Vein endothelial cell (primary cell): ENCODE measurements at places on chromosomes 2 and 18. TPM values are rescaled to one million over a fixed set of nuclear protein-coding genes. Genes with fewer than 3 reads are reported as not detected.

IL1R2 gene
- not detected in 2 replicates for total RNA-seq

PROM2 gene
- 0.57 TPM in 1 of 2 replicates, not detected in the other for total RNA-seq

GALR1 gene
- not detected in 2 replicates for total RNA-seq

TUBA4B gene
- total RNA-seq: not detected in 2 replicates

ZNF396 gene
- 0.29 and 0.33 TPM in 2 replicates for total RNA-seq

RESP18 gene
- total RNA-seq: not detected in 2 replicates

ATG9A gene
- 66.6 and 70.7 TPM in 2 replicates for total RNA-seq

UPP2 gene
- not detected in 2 replicates for total RNA-seq

GALNT13 gene
- 2.0 and 2.3 TPM in 2 replicates for total RNA-seq

KATNAL2 gene
- 0.86 and 0.98 TPM in 2 replicates for total RNA-seq

TNFAIP6 gene
- not detected in 2 replicates for total RNA-seq
